ENCODE measurements at places on chromosomes 2 and 18. TPM values are rescaled to one million over a fixed set of nuclear protein-coding genes. Genes with fewer than 3 reads are reported as not detected.

Gene PPP1R1C
- not detected for total RNA-seq

Gene FAHD2B
- 2.5 TPM for total RNA-seq

Gene SNED1
- 105 TPM for total RNA-seq

Gene SETBP1
- total RNA-seq, result 15.0 TPM

Gene DQX1
- 0.27 TPM for total RNA-seq

Gene NEMP2
- 8.1 TPM for total RNA-seq

Gene IHH
- not detected for total RNA-seq

Gene DDX18
- 48.3 TPM for total RNA-seq

Gene IL36A
- total RNA-seq, result 2.0 TPM

Gene VAPA
- total RNA-seq, result 436 TPM

Gene RASGRP3
- total RNA-seq, result 5.9 TPM

Gene HOXD4
- total RNA-seq, result not detected

Gene MAT2A
- total RNA-seq, result 179 TPM

Gene TEKT4
- total RNA-seq, result not detected

Gene EGR4
- total RNA-seq, result not detected

Gene LIPT1
- 9.0 TPM for total RNA-seq

Gene CD226
- total RNA-seq, result 0.99 TPM

Gene SOCS6
- total RNA-seq, result 26.2 TPM

Gene TUBB8B
- total RNA-seq, result not detected

Gene DGUOK
- total RNA-seq, result 57.7 TPM

Gene KIF1A
- total RNA-seq, result under 0.01 TPM

Gene GNLY
- total RNA-seq, result not detected

Data from fibroblast of the aortic adventitia (primary cell).